NCI-H226 (cell line): ENCODE measurements at places on chromosomes 6 and 20.

GRCh38 chr6:141488488-141488887, 644.2 kb upstream of the GJE1 start:
- no peak for DNase-seq

- DNase-seq: no peak
Observed at GRCh38 chr6:35093118-35093445, 48.1 kb downstream of the TCP11 start.

DNA sequence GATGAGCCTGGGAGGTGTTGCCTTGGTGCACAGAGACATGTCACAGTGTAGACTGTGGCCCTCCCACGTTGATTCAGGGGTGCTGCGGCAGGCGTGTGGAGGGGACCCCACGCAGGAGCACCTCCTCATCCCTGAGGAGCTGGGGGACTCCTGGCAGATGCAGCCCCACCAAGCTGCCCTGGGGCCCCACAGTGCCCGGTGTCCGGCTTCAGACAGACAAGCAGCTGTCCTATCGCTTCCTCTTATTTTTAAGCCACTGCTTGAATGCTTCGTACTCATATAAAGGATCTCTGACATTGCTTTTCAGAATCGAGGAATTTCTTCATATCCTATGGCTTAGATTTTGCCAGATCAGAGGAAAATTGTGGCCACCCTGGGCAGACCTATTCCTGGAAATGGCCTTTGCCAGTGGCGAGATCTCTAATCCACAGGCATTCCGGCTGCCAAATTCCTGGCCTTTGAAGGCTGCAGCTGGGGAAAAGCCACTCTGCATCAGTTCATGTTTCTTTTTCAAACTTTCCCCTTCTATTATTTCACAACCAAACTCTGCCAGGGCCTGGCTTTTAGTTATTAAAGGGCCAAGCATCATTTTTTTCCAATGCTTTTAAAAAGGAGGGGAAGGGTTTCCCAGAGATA, 337.0 kb downstream of the THBS2 start:
- no peak for DNase-seq

GRCh38 chr6:73180076-73180738, 45.1 kb downstream of the KHDC1L start:
- DNase-seq: no peak

GRCh38 chr6:81988871-81989270, 236.4 kb upstream of the TENT5A start:
- DNase-seq: no peak
